Body of pancreas (tissue), 4 donors: ENCODE measurements at places on chromosomes 11 and 22.

DNA sequence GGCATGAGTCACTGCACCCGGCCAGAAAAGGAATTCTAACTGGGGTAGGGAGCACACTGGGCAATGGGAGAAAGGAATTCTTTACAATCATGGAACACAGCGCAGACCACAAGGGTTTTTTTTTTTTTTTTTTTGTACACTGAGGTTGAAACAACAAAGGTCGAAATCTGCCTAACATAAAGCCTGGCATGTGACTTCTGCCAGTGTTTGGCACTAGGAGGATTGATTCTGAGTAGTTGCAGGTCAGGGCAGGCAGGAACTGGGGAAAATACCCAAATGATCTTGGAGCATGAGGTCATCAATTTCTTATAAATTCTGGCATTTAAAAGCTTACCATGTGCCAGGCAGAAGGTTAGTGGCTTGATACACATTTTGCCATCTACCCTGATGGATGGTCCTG, 202.0 kb upstream of the SNX19 start:
- DNase-seq, result no peak

- DNase-seq, result no peak
Measured at GRCh38 chr11:117427356-117427874, 99.8 kb downstream of the CEP164 start.

DNA sequence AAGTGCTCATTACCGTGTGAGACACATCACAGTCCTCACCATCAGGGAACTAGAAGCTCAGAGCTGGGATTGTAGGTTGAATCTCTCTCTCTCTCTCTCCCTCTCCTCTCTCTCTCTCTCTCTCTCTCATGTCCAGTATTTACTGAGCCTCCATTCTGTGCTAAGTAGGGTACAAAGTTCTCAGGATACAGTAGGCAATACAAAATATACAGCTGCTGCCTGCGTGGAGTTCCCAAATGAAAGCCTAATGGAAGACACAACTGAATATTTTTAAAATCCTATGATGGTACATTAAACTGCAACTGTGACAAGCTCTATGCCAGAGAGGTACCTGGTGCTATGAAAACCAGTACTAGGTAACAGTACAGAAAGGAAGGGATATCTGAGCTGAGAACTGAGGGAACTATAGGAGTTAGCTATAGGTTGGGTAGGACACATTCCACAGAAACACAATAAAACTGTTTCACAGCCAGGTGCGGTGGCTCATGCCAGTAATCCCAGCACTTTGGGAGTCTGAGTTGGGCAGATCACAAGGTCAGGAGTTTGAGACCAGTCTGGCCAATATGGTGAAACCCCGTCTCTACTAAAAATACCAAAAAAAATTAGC, 9.6 kb upstream of the PRG2 start:
- DNase-seq, result no peak

DNA sequence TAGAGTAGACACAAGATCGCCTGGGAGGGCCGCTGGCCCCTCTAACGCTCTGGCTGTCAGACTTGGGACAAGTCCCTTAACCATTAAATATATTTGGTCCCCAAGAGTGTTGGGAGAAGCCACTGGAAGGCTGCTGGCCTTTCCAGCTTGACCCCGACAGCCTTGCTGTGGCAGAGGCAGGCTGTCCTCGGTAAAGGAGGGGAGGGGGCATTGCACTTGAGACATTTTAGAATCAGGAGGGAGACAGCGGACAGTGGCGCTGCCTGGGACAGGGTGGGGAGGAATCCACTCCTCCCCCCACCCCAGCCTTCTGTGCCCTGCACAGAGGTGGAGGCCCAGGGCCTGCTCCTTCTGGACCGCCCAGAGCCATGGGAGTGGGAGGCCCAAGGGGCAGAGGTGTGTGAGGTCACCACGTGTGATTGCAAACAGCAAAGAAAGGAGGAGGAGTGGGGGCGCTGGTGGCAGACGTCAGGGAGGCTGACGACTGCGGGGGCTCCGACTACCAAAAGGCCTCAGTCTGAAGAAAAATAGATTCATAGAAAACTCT, 28.9 kb downstream of the APOL1 start:
- DNase-seq, result no peak

- no peak for DNase-seq
Measured at GRCh38 chr22:33544707-33545106, 375.6 kb downstream of the LARGE1 start.

- DNase-seq, result no peak
Measured at GRCh38 chr22:48493733-48494132, 1333.9 kb downstream of the BRD1 start.

DNA sequence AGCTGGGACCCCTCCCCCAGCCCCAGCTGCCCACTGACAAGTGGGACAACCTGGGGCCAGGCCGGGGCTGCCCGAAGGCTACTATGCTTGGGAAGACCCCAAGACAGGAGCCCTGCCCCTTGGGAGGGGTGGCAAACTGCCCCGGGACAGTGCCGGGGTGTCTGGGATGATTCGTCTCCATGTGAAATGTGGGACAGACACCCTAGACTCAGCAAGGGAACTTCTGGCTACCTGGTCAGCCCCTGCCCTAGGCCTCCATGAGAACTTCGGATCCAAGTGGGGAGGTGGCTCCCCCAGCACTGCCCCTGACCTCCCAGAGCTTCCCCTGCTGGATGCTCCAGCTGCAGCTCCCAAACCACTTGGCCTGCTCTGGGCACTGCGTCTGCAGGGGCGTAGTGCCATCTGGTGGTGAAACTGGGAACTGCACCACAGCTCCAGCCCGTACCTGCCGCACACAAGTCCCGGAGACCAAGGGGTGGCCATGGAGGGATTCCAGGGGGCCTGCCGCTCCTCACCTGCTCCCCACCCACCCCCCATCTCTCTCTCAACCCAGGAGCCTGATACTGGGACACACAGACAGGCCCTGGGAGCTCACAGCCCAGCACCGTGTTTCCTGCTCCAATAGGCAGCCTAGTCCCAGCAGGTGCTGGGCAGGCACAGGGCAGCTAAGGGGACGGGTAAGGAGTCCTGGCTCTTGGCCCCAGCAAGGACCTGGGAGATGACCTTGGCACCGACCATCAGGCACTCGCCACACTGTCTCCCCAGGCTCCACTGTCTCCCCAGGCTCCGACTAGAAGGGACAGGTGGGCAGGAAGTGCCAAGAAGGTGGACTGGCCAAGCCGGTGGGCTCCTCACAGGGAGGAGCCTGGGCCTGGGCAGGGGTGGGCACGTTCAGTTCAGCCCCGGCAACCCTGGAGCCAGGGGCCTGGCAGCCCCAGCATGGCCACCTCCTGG, 194.1 kb downstream of the IGLL1 start:
- DNase-seq, result peak; percentile 88

DNA sequence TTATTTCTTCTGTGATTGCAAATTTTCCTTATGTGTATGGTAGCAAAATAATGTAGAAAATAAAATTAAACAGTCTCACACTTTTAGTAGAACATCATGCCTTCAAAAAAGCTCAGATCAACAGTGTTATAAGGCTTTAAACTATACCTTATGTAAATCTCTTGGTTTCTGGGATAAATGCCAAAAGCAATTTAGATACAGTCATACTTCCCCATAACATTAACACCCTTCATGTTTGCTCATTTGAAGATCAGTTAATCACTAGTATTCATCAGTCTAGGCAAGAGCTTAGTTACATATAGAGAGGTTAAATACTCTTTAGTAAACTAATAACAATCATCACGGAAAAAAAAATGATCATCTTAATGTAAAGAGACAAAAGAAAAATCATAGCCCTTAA, 421.8 kb upstream of the ANO3 start:
- no peak for DNase-seq

GRCh38 chr11:73982595-73982989, at the start of gene UCP2:
TSS of gene UCP2 (minus strand) at chr11:73982843. CDS start at chr11:73978378, 4,465 bp downstream.
- peak; percentile 82 for DNase-seq

- DNase-seq, result peak; percentile 66
Measured at GRCh38 chr11:13114566-13115379, 105.7 kb downstream of the RASSF10 start.

DNA sequence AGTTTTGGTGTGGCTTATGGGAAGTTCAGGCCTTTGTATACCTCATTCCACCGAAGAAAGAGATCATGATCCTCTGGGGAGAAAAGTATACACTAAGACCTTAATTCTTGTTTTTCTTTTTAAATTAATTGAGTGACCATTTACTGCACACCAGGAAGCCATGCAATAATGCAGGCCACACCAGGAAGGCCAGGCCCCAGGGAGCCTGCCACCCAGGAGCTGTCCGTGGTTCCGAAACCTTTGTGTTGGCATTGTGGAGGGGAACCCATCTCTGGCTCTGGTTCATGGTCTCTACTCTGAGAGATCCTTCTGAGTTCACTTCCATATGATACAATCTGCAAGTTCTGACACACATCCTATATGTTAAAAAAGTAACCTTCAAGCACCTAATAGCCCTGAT, 291.8 kb downstream of the MIAT start:
- no peak for DNase-seq

GRCh38 chr11:17651061-17651460, 68.3 kb upstream of the MYOD1 start:
- no peak for DNase-seq

GRCh38 chr11:62539238-62539925, 7.2 kb downstream of the AHNAK start:
- peak; percentile 71 for DNase-seq

DNA sequence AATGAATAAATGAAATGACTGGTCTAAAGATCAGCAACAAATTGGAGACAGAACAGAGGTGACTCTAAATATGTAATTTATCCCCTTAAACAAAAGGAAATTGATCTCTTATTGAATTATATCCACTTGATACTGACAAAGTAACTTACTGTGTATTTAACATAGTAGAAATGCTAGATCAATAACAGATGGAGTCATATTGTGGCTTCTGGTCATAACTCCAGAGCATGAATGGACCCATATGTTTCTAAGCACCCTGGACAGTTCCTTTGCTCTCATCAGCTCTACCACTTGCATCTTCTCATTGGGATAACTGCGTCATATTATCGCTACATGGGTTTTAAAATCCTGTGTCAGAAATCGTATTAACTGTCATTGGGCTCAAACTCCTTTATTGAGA, 222.3 kb downstream of the ETS1 start:
- DNase-seq, result no peak

DNA sequence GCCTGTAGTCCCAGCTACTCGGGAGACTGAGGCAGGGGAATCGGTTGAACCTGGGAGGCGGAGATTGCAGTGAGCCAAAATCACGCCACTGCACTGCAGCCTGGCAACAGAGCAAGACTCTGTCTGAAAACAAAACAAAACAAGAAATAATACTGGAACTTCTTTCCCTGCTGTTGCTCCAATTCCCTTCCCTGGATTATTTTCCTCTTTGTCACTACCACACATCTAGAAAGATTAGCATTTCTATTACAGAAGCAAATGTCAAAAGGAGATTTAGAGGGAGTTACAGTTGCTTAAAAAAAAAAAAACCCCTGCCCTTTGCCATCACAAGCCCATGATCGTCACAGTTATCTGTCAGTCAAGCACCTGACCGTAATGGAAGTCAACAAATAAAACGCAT, 17.7 kb upstream of the SCGB1D1 start:
- no peak for DNase-seq

GRCh38 chr11:124863826-124864165, 1.4 kb upstream of the ROBO3 start:
- DNase-seq, result no peak

- no peak for DNase-seq
Measured at GRCh38 chr11:32328392-32328791, 106.9 kb downstream of the WT1 start.

- no peak for DNase-seq
Measured at GRCh38 chr11:118996926-118997626, 862 bp upstream of the CENATAC start.

GRCh38 chr11:58796333-58796732, 48.2 kb downstream of the GLYATL2 start:
- DNase-seq, result peak; percentile 36

- DNase-seq, result no peak
Measured at GRCh38 chr11:75141166-75141565, 9.7 kb upstream of the SLCO2B1 start.

DNA sequence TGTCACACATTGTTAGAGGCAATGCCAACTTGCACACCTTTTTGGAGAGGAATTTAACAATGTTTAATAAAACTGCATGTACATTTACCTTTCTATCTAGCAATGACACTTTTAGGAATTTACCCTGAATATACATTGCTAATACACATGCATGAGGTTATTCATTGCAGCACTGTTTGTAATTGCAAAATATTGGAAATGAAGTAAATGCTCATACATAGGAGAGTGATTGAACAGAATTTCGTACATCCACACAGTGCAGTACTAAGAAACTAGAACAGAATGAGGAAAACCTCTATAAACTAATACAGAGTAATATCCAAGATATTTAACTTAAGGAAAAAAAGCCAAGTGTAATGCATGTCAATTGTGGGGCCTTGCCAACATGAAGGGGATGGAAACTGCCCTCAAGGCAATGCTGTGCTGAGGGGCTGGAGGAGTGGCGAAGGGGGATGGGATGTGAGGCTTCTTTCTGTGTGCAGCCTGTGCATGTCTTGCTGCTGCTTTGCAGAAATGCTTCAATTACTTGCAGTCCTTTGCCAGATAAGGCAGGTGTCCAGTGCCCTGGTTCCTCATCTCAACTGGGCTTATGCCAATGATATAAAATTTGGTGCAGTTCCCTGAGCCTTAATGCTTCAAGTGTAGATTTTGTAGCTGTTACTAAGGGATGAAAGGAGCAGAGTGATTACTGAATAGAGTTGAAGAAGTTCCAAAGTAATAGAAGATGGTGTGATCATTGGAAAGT, 96.1 kb downstream of the GRIA4 start:
- DNase-seq, result no peak

- DNase-seq, result peak; percentile 59
Measured at GRCh38 chr11:75576499-75576918, 14.5 kb downstream of the SERPINH1 start.

DNA sequence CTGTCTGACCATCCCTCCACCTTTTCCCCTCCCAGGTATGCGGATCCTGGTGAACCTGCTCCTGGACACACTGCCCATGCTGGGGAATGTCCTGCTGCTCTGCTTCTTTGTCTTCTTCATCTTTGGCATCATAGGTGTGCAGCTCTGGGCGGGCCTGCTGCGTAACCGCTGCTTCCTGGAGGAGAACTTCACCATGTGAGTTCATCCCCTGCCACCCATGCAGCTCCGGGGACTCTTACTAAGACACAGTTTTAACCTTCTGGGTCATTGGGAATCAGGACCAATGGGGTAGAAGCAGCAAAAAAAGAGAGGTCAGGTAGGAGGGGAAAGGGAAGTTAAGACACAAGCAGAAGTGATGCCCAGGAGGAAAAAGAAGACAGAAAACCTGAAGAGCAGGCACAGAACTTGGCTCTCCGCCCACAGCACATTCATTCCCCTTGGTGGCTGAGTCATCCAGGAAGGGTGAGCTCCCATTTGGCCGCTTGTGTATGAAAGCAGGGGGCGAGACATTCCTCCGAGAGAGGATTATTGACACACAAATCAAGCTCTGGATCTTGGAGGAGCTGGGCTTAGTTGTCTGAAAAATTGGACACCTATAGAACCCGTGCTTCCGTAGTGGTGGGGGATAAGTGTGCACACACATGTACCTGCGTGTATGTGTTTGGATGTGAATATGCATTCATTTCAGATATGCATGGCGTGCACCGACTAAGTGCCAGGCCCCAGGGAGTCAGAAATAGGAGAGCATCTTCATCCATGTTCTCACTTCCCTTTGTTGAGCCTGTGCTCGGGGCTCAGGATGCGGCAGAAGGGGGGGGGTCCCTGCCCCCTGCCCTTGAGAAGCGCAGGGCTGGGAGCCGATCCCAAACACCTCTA, 64.2 kb downstream of the CACNA1I start:
- peak; percentile 25 for DNase-seq
